ENCODE measurements at places on chromosomes 12 and 14.
A peak's percentile ranks its signal among the peaks of the same experiment; 100 is the strongest.

- DNase-seq, result no peak
These were observed 111.3 kb downstream of the DYRK2 start for GRCh38 chr12:67759829-67760228.

GRCh38 chr12:6205761-6206160 is 5.6 kb downstream of the CD9 start:
- no peak for DNase-seq

GRCh38 chr12:85587158-85587557 is 249.1 kb downstream of the RASSF9 start:
- no peak for DNase-seq

- no peak for DNase-seq
These were observed 977.2 kb upstream of the USP15 start for GRCh38 chr12:61282790-61283575.

- DNase-seq, result no peak
These were observed 55.5 kb upstream of the AVPR1A start for GRCh38 chr12:63206494-63206893.

- peak; percentile 33 for DNase-seq
These were observed 15.7 kb downstream of the RTL1 start for GRCh38 chr14:100887728-100888335.

GRCh38 chr14:75395862-75396261 is 32.0 kb upstream of the JDP2 start:
- no peak for DNase-seq

- no peak for DNase-seq
These were observed 101.8 kb upstream of the NAP1L1 start for GRCh38 chr12:76186131-76186906.

DNA sequence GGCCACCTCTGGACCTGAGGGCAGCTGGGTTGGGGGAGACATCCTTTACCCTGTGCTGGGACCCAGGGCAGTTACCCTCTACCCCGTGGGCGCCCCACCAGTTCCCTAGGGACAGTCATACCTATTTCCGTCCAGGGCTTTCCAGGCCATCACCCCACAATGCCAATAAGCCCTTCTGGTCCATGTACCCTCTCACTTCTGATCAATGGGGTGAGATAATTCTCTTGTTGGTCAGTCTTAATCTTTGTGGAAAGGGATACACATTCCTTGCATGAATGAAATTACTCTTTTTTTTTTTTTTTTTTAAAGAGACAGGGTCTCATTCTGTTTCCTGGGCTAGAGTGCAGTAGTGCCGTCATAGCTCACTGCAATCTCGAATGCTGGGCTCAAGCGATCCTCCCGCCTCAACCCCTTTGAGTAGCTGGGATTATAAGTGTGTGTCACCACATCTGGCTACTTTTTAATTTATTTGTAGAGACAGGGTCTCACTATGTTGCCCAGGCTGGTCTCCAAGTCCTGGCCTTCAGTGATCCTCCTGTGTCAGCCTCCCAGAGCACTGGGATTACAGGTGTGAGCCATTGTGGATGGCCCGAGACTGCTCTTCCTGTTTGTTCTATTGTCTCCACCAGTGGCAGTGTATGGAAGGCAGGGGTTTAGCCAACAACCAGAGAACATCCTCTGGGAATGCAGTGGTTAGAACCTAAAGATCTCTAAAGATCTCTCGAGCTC is 46.3 kb upstream of the STON2 start:
- DNase-seq, result no peak

DNA sequence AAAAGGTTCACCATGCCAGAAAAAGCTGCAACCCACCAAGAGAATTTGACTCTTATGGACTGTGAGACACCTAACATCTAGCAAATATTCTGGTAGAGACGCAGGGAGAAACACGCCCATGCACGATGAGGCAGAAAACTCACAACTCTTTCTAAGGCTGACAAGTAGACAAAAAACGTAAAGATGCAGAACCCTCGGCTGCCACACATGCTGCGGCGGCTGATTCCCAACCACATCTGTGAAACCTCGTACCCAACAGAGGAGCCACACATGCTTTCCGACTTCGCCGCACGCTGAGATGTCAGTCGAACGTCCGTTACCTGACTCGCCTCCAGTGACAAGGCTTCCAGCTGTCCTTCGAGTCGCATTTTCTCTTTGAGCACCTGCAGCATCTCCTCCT is 21.8 kb downstream of the GOLGA3 start:
- no peak for DNase-seq

DNA sequence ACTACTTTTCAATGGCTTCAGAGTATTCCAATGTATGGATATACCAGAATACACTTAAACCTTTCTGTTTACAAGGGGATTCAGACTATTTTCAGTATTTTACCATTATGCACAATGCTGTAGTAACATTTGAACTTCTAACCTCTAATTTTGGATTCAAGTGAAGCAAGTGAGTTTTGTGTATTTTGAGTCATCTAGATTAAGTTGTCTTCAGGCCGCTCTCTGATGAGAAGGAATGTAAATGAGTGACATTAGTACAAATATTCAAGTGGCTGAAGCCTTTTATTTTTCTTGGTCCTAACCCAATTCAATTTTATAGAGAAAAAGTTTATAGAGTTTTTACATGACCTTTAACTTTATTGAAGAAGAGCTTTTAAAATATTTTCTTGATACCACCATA is 125.6 kb downstream of the PDE3A start:
- DNase-seq, result no peak

GRCh38 chr14:103762541-103762940 is 46.9 kb downstream of the ZFYVE21 start:
- no peak for DNase-seq

- DNase-seq, result peak; percentile 69
These were observed 117.5 kb upstream of the EVL start for GRCh38 chr14:99947695-99948094.

DNA sequence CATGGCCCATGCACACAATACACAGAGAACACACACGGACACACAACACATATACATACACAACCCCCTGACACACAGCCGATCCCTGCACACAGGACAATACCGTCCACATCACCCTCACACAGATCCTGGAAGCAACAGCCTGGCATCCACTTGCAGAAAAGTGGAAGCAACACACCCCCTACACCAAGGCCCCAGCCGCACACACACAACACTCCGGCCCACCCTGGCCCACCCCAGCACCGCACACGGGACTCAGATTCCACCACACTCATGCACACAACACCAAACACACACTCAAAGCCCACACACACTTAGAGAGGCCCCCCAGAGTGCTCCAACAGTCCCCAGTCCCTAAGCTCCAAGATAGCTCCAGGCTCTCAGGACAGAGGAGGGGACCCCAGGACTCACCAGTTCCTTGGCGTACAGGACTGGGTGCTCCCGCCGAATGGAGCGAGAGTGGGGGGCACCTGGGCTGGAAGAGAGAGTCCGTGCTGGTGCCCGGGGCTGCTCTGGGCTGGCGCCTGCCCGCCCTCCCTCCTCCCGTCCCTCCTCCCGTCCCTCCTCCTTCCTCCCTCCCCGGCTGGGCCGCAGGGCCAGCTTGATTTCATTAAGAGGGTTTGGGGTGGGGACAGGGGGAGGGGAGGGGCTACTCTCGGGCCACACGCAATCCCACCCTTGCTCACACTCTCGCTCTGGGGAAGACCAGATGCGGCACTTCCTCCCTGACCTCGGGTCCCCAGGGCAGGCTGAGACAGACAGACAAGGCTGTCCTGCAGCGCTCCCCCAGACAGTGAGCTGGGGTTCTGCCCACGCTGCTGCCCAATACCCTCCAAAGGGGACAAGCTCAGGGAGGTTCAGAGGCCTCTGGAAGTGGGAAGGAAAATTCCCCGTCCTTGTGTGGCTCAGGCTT is at the start of gene TMEM119:
Gene TMEM119 (minus strand): TSS at position 526 of the 913 bp plus-strand sequence. CDS start 5,701 bp downstream, outside the sequence.
- DNase-seq, result peak; percentile 76

DNA sequence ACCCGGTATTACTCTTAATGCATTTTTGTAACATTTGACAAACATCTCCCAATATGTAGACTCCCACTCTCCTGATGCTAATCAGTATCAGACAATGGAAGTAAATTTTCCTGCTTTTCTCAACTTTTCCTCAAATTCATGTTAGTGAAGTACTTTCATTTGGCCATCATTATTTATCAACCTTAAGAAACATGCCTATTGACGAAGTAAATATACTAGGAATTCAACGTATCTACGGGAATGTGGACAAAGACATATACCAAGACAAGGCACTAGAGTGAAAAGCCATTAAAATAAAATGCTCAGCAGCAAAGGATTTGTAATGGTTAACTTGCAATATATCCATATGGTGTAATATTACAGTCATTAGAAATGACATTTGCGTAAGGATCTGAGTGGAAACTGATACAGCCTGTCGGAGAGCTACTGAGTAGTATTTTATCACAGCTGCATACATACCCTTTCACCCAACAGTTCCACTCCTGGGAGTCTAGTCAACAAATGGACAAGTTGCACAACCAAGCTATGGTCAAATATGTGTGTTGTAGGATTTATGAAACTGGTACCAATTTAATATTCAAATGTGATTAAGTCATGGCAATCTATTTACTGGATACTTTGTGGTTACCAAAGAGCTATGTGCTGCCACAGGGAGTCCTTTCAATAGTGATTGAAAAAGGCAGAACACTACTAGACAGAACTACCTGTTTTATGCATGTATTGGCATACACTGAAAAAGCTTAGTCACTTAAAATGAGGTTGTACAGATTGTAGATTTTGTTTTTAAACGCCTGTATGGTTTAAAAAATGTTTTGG is 26.5 kb downstream of the NUDT4 start:
- DNase-seq, result no peak

DNA sequence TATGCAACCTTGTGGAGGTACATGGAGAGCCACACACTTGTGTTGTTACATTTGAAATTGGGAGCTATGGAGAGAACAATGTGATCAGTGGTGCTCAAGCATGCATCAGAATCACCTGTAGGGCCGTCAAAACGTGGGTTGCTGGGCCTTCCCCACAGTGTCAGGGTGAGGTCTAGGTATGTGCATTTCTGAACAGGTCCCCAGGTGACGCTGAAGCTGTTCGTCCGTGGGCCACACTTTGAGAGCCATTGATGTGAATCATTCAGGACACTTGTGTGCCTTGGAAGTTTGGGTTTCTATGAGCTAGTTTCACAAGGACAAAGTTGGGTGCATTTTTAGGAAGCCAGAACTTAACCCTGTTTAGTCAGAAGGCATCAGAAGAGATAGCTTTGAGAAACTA is 291.7 kb upstream of the FKBP4 start:
- DNase-seq, result no peak

GRCh38 chr12:81588235-81589008 is 170.7 kb downstream of the PPFIA2 start:
- DNase-seq, result no peak

GRCh38 chr12:87801860-87802720 is 227.1 kb downstream of the C12orf50 start:
- DNase-seq, result no peak

GRCh38 chr12:112597986-112598385 is 179.2 kb downstream of the PTPN11 start:
- no peak for DNase-seq

- no peak for DNase-seq
These were observed 26.1 kb downstream of the ALDH2 start for GRCh38 chr12:111792856-111793235.

DNA sequence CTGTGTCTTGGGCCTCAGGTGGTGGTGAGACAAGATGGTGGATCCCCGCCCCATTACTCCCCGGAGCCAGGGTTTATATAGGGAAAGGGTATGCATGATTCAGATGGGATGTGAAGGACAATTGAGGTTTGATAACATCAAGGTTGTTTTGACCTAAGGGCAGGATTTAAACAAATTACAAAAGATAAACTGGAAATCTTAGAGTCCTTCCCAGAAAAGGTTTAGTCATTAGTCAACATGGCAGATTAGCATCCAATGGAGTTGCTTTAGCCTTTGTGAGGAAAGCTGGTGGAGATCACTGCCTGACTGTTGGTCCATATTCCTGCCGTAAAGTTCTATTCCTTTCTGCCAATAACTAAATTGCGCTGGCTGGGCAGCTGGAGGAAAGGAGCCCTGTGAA is 15.6 kb upstream of the FRMD6 start:
- no peak for DNase-seq

DNA sequence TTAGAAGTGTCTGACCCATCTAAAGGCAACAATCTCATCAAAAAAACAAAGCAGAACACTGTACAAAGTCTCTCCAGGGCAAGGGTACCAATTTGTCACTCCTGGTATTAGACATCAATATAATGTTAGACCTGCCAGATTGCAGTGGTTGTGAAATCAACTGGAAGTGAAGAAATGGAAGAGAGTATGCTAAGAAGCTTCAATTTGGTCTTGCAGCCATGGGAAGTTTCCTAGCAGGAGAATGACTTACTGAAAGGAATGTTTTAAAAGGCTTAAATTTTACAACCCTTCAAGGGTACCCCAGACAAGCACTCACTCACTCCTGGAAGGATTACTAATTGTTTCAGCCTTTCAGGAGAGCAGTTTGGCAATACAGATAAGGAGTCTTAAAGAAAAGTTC is 18.9 kb downstream of the LLPH start:
- no peak for DNase-seq

- no peak for DNase-seq
These were observed 1.3 kb upstream of the KRT79 start for GRCh38 chr12:52835271-52836041.

- no peak for DNase-seq
These were observed 29.4 kb downstream of the PLEKHG7 start for GRCh38 chr12:92732216-92732615.

- DNase-seq, result no peak
These were observed 1.9 kb downstream of the APEX1 start for GRCh38 chr14:20456971-20457370.

DNA sequence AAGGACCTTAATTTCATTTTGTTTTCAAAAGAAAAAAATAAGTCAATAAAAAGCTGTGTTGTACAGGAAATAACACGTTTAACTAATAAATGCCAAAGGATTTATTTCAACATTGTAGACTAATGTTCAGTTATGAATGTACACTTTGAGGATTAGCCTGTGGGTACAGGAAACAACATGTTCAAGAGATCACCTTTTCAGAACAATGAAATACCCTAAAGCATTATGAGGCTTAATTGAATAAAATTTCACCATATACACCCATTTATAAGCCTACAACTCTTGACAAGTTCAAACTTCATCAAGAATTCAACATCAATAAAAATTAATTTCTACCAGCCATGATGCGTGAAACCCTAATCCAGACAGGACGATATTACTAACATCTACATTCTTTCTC is 56.6 kb upstream of the SLC6A15 start:
- no peak for DNase-seq

GRCh38 chr14:96634896-96635295 is 132.7 kb downstream of the PAPOLA start:
- no peak for DNase-seq

- DNase-seq, result peak; percentile 80
These were observed 2.3 kb upstream of the CEBPE start for GRCh38 chr14:23121361-23121771.

DNA sequence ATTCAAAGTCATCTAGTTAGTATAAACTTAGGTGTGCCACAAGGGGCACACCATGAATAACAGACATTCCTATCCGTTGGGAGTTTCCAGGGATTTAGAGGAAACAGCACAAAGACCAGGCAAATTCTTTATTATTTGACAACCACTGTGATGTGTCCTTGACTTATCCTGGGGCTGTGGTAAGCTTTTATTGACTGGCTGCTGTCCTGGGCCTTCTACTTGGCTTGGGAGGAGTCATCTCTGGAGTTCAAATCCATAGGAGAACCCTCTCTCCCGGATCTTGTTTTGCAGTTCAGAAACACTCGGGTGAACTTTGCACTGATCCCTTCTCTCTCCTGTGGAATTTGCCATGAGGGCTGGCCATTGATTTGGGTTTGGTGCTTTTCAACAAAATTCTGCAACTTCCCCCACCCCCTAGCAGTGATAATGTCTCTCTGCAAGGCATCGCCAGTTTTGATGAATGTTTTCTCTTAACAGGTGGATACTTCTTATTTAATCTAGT is 136.3 kb downstream of the ADCK1 start:
- no peak for DNase-seq

- no peak for DNase-seq
These were observed 38.9 kb upstream of the KTN1 start for GRCh38 chr14:55540847-55541773.
